ENCODE measurements at places on chromosomes 12 and 14. TPM values are rescaled to one million over a fixed set of nuclear protein-coding genes. Genes with fewer than 3 reads are reported as not detected.

DNA sequence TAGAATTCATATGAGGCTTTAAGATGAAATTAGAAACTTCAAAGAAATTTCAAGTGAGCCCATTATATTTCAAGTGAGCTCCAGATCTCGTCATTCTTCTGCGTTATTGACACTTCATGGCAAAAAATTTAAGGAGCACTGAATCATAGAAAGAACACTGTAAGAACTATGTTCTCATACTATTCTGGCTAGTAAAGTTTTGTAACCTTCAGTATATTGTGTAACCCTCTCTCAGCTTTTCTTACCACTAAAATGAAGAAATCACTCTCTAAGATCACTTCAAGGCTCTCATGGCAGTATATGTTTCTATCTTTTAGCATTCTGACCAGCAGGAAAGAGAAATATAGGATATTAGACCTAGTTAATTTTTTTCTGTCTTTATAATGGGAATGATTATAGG is 6.3 kb downstream of the GPHN start:
- no peaks in the 10 kb centered on the region for H3K36me3 ChIP-seq
- no peak overlapping the region for H3K27ac ChIP-seq
- peaks cover 6% of the 10 kb centered on the region for H3K27me3 ChIP-seq

DNA sequence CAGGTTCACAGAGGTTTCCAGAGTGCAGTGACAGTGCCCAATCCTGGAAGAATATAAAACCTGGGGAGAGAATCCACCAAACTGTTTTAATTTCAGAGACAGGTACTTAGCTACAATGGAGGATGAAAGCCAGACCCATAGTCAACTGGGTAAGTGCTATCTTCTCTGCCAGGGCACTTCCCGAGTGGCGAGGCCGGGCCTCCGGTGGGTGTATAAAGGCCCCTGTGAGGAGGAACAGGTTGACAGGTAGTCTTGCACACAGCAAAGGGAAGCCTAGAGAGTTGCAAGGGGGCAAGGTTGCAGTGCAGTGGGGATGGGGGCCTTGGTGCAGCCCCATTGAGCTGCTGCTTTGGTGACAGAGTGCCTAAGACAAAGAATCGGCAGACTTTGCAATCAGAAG is 130.7 kb downstream of the SLC38A6 start:
- no peak for DNase-seq
- H3K36me3 ChIP-seq = peaks cover 7% of the 10 kb centered on the region
- no peak overlapping the region for H3K27ac ChIP-seq

The PPP1CC gene
- polyA plus RNA-seq = 315 TPM

- no peaks in the 10 kb centered on the region for H3K36me3 ChIP-seq
- DNase-seq = no peak
- no peaks in the 10 kb centered on the region for H3K4me1 ChIP-seq
- H3K4me3 ChIP-seq = no peak overlapping the region
These were observed 24.8 kb downstream of the IL26 start for GRCh38 chr12:68200854-68201253.

DNA sequence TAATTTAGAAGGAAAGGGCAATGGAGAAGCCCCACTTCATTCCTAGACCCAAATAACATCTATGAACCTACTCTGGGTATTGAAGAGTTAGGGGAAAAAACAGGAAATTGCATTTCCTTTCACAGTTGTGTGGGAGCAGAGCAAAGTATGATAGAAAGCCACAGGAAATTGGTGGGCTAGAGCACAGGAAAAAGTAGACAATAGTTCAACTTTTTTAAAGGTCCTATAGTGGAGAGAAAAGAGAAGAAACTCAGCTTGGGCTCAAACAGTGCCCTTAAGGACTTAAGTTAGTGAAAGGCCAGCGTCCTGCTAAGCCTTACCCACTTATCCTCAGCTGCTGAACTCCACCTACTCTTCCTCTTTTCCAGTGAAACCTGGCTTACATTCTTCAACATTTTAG is 258.1 kb downstream of the DPY19L2 start:
- H3K27me3 ChIP-seq = no peaks in the 10 kb centered on the region
- no peak for DNase-seq
- H3K36me3 ChIP-seq = peaks cover 5% of the 10 kb centered on the region
- H3K4me3 ChIP-seq = no peak overlapping the region

Measured in naive B cell (primary cell).